ENCODE measurements at places on chromosomes 3 and 15.
A peak's percentile ranks its signal among the peaks of the same experiment; 100 is the strongest.

- no peak for DNase-seq
Observed at GRCh38 chr15:67201136-67201535, 53.3 kb downstream of the AAGAB start.

- DNase-seq: no peak
Observed at GRCh38 chr3:101203411-101203810, 117.0 kb downstream of the IMPG2 start.

DNA sequence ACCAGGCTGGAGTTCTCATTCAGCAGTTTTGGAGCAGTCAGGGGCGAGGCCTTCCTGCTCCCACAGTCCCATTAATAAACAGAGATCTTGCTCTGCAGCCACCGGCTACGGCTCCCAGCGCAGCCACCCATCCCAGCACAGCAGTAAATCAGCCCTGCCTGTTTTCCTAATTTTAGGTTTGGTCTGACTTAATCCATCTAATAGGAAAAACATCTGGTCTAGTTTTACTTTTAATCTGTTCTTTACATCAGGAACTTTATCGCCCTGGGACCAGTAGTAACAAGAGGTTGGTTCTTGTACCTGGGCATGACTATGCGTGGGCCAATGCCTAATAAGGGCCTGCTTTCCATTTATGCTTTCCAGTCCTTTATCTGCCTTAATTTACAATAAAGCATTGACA, 264.0 kb upstream of the DPH6 start:
- no peak for DNase-seq

DNA sequence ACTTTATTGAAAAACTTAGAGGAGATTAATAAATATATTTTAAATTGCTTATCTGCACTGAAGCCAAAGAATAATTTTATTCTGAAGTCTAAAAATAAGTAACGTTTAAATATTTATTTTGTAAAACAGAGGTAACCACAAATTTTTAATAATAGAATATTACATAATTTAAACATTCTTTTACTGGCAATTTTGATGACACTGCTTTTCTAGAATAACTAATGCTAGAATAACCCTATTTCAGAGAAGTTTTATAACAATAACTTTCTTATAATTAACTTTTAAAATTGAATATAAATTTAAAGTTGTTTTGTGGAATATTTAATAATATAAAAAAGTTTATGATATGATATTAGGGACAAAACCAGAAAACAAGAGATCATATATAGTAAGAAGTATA, 409.6 kb upstream of the KCNMB2 start:
- DNase-seq: no peak

DNA sequence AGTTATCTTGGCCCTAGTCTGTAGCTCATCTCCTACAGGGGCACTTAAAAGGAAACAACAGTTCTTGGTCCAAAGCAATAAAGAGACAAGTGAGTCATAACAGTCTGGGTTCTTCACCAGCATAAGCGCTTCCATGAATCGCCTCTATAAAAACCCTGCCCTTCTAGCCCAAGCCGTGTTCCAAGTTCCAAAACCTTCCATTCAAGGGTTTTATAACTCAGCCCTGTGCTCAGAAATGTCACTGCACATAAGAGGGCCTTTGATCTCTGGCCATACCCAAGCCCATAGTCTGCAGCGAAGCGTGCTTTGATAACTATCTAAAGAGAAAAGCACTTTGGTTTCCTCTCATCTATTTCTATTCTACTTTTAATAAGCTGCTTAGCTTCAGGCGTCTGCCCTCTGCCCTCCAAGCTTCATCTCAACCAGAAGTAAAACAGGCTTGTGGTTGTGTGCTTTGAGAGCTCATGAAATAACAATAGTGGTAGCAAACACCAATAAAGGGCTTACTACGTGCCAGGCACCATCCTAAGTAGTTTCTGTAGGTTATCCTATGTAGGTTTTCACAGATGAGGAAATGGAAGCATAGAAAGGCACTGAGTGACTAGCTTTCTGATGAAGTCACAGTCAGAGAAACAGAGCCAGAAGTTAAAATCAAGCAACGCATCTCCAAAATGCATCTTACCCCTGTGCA, 64.0 kb upstream of the AKAP13 start:
- DNase-seq: no peak

GRCh38 chr3:177162742-177163141, 34.5 kb downstream of the TBL1XR1 start:
- no peak for DNase-seq

GRCh38 chr3:73611176-73611575, 13.6 kb downstream of the PDZRN3 start:
- no peak for DNase-seq

- DNase-seq: peak; percentile 10
Observed at GRCh38 chr3:133037436-133037835, 755 bp upstream of the TMEM108 start.

DNA sequence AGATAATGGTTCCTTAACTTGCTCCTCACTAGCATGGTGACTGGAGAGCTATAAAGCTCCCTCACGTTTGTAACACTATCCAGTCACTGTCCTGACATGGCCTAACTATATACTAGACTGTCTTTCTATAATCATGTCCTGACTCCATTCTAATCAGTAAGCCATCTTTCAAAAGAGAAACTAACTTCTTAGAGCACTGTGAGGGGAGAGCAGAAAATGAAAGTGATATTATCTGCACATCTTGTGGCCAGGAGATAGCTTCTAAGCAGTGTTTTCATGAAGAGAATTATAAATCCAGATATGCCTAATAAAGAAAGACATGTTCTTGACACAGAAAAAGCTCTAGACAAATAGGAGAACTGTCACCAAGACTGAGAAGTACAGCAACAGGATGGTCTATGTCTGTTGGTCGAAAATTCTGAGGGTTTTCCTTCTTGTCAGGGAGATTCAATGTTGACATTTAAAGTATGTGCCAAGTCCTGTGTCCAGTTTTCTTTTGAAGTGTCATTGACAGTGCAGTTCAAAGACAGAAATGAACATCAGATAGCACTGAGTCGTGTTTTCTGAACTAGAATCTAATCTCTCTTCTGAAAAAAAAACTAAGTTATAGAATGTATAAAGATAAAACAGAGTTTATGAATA, 230.6 kb upstream of the PEX5L start:
- DNase-seq: no peak

- DNase-seq: no peak
Observed at GRCh38 chr15:60154764-60155325, 150.7 kb downstream of the FOXB1 start.

GRCh38 chr3:181790561-181790960, 78.8 kb downstream of the SOX2 start:
- no peak for DNase-seq

GRCh38 chr3:72176537-72177041, 391.6 kb upstream of the PROK2 start:
- no peak for DNase-seq

GRCh38 chr3:64856977-64857516, 169.2 kb upstream of the ADAMTS9 start:
- no peak for DNase-seq

DNA sequence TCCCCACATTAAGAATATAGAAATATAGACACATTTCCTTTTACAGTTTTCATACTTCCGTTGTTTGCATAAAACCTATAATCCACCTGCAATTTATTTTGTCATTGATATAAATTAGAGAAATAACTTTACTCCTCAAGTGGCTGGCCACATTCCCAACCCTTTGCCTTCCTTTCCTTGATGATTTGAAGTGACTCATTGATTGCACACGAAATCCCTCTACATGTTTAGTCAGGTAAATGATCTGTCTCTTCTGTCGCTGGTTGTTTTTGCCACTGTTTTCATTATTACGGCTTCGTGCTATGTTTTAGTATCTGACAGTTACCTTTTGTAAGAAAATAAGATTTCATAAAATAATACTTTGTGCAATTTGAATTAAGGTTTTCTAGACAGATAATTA, 272.2 kb upstream of the NR2E3 start:
- DNase-seq: no peak

DNA sequence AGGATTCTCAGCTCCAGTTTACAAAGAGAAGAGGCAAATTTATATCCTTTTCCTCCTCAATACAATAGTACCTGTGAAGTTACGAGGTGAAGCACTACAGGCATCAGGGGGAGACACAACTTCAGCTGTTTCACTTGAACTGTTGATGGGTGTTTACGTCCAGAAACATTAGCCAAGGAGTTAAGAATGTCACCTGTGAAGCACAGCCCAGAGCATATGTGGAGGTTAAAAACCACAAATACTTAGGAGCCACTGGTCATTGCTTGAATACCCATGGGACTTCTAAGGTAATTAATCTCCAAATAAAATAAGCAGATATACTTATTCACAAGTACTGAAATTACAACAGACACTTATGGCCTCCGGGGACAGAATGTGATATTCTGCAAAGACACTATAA, 246.5 kb downstream of the ULK4 start:
- no peak for DNase-seq

- no peak for DNase-seq
Observed at GRCh38 chr3:24302396-24302795, 192.3 kb downstream of the THRB start.

DNA sequence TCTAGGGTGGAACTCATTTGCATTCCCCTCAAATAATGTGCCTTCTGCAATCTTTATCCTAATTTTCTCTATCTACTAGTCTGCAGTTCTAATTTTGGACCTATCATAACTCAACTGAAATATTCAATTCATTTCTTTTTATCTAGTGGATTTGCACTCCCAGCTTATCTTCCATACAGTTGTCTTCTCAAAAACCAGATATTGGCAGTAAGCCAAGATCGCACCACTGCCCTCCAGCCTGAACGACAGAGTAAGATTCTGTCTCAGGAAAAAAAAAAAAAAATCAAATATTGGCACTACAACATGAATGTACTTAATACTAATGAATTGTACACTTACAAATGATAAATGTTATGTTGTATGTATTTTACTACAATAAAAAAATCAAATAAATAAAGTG, 18.0 kb upstream of the CHMP2B start:
- DNase-seq: no peak

DNA sequence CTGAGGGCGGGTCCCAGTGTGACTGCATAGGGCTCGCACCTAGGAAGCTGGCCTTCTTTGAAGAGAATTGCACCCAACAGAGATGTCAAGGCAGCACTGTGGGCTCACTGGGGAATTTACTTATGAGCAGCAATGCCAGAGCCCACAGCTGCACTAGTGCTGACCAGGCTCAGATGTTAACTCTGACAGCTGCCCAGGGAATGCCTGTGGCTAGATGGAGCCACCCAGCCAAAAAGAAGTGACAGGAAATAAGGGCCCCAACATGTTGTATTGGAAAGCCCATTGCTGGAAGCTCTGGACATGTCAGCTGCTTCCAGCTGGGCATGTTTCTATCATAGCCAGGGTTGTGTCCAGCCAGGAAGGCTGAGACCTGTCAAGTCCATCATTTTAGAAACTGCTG, 90.9 kb upstream of the ZNF280D start:
- DNase-seq: no peak

- peak; percentile 67 for DNase-seq
Observed at GRCh38 chr3:10350324-10350985, 29.5 kb upstream of the SEC13 start.

DNA sequence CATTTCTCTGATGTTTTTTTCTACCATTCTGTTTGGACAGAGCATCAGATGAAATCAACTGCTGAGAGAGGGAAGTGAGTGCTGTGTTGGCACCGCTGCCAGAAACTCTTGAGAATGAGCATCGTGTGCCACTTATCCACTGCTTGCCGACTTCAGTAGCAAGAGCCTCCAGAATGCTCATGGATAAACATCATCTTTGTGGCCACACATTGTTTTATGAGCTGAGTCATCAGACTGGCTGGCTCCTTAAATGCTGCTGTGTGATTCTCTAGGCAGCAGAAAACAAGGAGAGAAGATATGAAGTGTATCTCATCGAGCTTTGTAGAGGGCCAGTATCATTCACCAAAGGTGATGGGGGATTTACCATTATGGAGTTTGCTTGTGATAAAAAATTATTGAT, 3.4 kb upstream of the DOCK3 start:
- DNase-seq: peak; percentile 49

GRCh38 chr15:31247404-31247803, 79.2 kb upstream of the KLF13 start:
- DNase-seq: no peak

DNA sequence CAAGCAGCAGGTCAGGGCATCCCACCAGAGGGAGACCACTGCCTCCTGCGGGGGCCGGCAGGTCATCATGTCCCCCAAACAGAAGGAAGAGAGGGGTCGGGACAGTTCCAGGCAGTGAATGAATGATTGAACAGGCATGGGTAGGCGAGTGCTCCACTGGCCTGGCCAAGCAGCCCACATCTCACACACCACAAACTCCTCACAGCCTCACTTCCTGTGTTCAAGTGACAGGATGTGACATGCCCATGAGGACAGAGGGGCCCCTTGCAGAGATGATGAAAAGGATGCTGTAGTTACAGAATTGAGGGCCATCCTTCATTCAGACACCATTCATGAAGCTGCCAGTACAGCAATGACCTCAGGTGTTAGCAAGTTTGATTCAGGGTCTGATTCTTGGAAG, 3.7 kb downstream of the IQSEC1 start:
- DNase-seq: no peak

DNA sequence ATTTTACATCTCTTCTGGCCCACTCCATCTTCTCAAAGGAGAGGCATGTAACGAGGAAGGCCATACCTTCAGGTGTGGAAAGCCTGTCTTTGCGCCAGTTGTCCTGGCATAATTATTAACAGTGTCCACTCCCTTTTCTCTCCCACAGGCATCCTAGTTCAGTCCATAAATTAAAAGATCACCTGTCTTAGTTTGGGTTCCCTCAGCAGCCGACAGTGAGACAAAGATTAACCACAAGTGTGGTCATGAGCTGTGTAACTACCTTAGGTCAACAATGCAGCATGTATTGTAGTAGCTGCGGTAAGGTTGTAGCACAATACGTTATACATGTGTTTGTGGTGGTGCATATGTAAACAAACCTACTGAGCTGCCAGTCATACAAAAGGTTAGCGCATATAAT, 103.3 kb upstream of the GALNT15 start:
- no peak for DNase-seq

DNA sequence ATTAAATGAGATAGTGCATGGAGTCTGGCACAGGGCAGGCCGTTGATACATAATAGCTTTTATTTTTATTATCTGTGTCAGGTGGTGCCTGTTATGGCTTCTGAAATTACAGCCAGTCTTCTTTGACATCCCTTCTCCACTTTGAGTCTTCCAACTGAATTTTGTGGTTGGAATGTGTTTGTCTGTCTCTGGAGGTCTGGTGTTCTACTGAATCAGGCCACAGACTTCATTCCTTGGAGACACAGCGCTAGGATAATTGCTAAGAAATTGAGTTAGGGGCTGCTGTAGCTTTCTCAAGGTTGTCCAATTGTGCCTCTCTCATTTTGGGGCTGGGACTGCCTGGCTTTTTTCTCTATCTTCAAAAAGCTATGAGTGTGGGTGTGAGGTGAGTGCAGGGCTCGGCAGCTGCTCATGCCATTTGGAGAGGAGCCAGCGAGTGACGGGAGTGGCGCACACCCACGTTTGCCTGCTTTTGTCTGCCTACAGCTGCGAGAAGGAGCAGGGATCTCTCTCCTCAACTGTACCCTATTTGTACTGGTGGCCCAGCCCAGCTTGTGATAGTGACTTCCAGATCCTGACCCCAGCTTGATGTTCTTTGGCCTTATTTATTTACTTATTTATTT, 49.8 kb upstream of the SYN2 start:
- DNase-seq: no peak
